AG09319 (cell line): ENCODE measurements at places on chromosomes 16 and 17.

DNA sequence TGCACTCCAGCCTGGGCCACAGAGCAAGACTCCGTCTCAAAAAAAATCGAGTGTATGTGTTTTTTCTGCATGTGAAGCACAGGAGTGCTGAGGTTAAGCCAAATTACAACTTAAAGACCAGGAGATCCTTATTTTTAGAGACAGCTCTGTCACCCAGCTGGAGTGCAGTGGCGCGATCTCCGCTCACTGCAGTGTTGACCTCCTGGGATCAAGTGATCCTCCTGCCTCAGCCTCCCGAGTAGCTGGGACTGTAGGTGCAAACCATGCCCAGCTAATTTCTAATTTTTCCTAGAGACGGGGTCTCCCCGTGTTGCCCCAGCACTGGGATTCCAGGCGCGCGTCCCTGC lies 7.5 kb upstream of the PPP1R27 start:
- DNase-seq = no peak

DNA sequence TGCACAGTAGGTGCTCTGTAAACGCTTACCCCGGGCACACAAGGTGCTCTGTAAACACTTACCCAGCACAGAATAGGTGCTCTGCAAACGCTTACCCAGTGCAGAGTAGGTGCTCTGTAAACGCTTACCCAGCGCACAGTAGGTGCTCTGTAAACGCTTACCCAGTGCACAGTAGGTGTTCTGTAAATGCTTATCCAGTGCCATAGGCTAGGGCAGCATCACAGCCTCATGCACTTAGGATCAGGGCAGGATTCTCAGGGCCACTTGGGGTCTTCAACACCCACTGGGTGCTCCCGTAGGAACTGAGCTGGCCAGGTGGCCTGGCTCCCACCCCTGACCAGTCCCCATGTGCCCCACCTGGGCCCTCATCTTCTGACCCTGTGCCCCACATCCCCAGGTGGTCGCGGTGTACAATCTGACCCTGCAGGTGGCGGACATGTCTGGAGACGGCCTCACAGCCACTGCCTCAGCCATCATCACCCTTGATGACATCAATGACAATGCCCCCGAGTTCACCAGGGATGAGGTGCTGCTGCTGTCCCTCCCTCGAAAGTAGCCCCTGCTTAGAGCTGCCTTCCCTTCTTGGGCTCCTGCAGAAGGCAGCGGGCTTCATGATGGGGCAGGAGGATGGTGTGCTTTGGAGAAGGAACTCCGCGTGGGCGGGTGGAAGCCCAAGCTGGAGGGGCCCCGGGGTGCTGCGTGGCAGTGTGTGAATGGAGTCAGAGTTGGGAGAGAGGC lies 13.1 kb downstream of the SLC22A31 start:
- DNase-seq = no peak

- DNase-seq = no peak
These were observed 636.7 kb upstream of the KIF2B start for GRCh38 chr17:53186001-53186400.

DNA sequence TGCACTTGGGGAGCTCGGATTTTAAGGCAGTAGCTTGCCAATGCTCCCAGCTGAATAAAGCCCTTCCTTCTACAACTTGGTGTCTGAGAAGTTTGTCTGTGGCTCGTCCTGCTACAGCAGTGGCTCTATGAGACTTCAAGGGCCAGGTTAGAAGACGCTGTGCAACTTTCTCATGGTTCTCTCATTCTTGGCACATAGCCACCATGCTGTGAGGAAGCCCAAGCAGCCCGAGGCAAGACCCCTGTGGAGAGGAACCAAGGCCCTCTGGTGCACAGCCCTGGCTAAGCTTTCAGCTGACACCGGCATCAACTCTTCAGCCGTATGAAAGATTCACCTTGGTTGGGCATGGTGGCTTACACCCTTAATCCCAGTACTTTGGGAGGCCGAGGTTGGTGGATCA lies 116.9 kb upstream of the EEF2KMT start:
- DNase-seq = no peak

DNA sequence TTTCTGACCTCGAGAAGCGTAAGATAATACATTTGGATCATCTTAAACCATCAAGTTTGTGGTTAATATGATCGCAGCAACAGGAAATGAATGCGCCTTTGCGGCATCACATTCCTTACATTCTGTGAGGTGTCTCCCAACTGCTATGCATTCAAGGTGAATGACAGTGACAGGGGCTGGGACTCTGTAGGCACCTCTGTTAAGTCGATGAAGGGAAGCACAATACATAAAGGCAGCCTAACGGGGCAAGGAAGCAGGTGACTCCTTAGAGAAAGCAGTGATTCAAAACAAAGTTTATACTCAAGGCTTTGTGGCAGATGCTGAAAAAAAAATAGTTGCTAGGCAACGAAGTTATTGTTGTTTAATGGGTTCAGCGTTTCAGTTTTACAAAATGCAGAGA lies 21.6 kb upstream of the EVPL start:
- DNase-seq = no peak

- DNase-seq = no peak
These were observed 670 bp upstream of the CTF1 start for GRCh38 chr16:30895627-30896260.

GRCh38 chr16:53642094-53642493 lies 61.6 kb downstream of the RPGRIP1L start:
- DNase-seq = no peak

DNA sequence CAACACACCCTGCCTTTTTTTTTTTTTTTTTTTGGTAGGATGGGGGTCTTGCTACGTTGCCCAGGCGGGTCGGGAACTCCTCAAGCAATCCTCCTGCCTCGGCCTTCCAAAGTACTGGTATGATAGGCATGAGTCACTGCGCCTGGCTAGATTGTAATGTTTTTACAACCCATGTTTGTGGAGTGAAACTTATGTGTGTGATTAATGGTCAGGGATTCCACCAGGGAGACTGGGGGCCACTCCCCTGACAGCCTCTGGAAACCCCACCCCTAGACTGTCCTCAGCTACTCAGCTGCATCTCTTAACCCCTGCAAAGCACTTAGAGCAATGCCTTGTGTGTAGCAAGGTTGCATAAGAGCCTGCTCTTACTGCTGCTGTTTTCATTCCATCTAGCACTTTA lies 220.5 kb downstream of the PARN start:
- peak; percentile 82 for DNase-seq

DNA sequence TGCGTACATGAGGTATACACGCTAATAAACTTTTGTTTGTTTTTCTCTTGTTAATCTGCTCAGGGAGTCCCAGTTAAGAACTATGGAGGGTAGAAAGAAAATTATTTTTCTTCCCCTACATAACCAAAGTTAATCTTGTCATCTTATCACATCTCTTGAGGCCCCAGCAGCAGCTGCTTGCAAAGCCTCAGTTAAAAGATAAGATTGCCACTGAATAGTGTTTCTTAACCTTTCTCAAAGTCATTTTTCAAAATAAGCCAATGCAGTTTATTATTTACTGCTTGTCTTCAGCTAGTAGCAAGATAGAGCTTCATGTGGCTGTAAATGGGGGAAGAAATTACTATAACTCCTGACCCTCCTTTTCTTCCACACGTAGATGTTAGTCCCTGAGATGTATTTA lies 21.5 kb upstream of the APOH start:
- DNase-seq = no peak

- DNase-seq = no peak
These were observed 21.5 kb downstream of the UNC119 start for GRCh38 chr17:28530926-28531325.

GRCh38 chr17:7307686-7308624 lies 527 bp downstream of the EIF5A start:
- DNase-seq = no peak

GRCh38 chr17:61453566-61454380 lies 1.6 kb downstream of the TBX4 start:
- DNase-seq = no peak

DNA sequence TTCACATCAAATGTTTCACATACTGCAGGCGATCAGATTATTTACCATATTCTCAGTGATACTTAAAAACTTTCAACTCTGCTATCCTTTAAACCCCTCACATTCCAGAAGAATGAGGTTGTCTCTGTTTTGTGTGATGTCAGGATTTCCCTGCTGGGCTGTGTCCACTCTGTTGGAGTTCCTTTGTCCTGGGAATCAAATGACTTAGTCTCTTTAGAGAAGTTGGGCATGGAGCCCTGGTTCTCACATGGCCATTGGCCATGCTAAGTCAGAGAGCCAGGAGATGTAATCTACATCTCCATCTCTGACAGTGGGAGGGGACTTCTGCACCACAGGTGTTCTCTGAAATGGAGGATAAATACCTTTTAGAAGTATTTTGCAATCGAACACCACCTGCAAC lies 205.1 kb upstream of the MAF start:
- no peak for DNase-seq

- no peak for DNase-seq
These were observed 21.6 kb upstream of the SMPD3 start for GRCh38 chr16:68469796-68470460.

GRCh38 chr17:1766382-1767135 lies 4.7 kb downstream of the SERPINF1 start:
- DNase-seq = no peak

- no peak for DNase-seq
These were observed 82.0 kb downstream of the ANKRD11 start for GRCh38 chr16:89408315-89408714.

GRCh38 chr16:73339821-73340220 lies 291.9 kb upstream of the ZFHX3 start:
- no peak for DNase-seq

DNA sequence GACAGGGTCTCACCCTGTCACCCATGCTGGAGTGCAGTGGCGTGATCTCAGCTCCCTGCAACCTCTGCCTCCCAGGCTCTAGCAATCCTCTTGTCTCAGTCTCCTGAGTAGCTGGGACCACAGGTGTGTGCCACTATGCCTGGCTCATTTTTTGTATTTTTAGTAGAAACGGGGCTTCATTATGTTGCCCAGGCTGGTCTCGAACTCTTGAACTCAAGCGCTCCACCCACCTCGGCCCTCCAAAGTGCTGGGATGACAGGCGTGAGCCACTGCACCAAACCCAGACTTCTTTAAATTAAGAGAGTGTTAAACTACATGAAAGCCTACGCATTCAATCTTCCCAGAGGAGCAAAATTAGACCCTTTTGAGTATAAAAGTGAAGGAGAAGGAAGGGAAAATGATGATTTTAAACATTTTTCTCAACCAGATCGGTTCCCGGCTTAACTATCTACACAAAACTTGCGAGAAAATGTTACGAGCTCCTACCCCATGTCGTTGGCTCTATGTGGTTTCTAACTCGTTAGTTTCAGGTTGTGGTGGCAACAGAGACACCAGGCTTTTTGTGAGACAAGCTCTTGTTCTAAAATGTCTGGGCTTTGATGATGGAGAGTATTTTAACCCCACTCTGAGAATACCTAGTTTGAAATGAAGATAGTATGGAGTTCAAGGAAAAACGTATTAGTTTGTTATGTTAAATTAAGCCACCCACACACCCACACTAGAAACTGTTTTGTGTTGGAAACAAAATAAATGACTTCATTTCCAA lies 26.3 kb downstream of the STAT5B start:
- DNase-seq = no peak

DNA sequence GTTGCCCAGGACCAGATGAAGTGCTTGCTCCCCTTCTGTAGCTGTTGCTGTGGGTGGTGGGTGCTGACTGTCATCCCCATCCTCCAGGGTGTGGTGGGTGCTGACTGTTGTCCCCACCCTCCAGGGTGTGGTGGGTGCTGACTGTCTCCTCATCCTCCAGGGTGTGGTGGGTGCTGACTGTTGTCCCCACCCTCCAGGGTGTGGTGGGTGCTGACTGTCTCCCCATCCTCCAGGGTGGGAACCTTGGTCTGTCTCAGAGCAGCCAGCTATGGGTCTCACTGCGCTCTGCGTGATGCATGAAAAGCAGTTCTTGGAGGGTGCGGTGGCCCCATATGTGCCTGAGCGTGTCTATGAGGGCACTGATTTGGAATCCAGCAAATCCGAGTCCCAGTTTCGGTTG lies 163.8 kb downstream of the RPTOR start:
- DNase-seq = no peak

DNA sequence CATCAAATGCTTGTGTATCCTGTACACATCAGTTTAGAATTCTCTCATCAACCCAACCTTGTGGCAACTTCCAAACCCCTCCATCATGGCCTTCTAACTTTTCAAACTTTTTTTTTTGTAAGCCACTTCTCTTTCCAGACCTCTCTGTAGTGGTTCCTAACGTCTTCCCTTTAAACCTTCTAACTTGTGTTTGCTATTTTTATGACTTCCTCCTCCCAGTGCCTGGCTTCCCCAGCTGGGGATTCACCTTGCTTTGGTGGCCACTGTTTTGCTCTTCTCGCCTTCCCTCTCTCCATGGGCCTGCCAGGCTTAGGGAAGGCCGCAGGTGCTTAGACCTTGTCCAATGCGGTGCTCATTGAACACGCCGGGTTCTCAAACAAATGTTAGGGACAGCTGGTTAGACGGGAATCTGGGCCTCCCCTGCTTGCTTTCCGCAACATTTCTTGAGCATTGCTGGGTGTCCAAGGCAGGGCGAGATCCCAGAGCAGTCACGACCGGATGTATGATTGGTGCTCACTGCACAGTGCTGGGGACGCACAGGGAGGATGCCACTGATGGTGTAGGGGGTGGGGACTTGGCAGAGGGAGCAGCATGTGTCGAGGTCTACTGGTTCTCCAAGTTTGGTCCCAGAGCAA lies 1.1 kb upstream of the XYLT2 start:
- no peak for DNase-seq

- DNase-seq = no peak
These were observed 8.4 kb downstream of the SLC25A10 start for GRCh38 chr17:81720267-81721071.

DNA sequence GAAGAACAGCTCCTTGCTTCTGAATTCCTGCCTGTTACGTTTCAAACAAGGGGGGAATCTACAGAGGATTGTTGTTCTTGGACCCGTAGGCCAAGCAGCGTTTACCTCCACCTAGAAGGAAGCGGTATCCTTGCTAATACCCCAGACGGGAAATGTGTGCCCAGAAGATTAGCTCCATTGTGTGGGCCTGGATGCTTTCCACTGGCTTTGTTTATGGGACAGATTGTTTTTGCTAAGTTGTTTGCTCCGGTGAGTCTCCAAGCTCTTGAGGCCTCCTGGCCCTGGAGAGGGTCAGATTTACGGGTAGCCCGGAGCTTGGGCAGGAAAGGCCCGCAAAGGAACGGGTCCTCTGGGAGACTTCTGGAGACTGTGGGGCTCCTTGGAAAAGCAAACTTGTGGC lies 28.4 kb upstream of the MRTFB start:
- DNase-seq = no peak

- no peak for DNase-seq
These were observed 95.6 kb downstream of the NPIPB11 start for GRCh38 chr16:29310852-29311314.

GRCh38 chr17:75810216-75810615 lies 25.6 kb downstream of the UNK start:
- DNase-seq = no peak

DNA sequence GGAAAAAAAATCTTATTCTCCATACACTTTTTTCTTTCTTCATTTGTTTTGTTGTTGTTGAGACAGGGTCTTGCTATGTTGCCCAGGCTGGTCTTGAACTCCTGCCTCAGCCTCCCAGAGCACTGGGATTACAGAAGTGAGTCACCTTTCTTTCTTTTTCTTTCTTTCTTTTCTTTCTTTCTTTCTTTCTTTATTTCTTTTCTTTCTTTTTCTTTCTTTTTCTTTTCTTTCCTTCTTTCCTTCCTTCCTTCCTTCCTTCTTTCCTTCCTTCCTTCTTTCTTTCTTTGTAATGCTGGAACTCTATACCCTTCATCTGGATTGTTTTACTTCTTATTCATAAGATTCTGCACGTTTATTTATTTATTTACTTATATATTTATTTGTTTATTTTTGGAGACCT lies 94.5 kb upstream of the TNRC6A start:
- DNase-seq = no peak

- no peak for DNase-seq
These were observed 37.2 kb downstream of the TENT4B start for GRCh38 chr16:50190292-50190691.
